ENCODE measurements at places on chromosomes 7 and 10.

- no peak for DNase-seq
Observed at GRCh38 chr7:128937647-128938543, at the start of gene IRF5. Gene IRF5 (plus strand): TSS chr7:128937927. CDS start chr7:128942082, 4,155 bp downstream.

DNA sequence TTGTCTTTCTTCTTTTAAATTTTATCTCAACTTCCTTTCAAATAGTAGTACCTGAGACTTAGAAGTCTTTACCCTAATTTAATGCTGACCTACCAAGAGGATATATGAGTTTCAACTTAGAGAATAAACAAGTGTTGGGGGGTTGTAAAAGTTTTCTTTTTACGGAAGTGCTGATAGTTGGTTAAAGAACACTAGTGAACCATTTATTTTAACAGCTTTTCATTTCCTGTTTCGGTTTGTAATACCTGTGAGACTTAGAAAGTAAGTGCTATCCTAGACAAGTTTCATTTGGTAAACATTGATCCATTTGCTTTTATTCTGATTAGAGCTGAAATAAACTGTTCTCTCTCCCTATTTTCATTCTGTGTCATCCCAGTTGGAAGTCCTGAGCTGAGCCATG lies 683.1 kb upstream of the SORCS1 start:
- DNase-seq: no peak

GRCh38 chr10:35890676-35891495 lies 248.8 kb upstream of the FZD8 start:
- no peak for DNase-seq

DNA sequence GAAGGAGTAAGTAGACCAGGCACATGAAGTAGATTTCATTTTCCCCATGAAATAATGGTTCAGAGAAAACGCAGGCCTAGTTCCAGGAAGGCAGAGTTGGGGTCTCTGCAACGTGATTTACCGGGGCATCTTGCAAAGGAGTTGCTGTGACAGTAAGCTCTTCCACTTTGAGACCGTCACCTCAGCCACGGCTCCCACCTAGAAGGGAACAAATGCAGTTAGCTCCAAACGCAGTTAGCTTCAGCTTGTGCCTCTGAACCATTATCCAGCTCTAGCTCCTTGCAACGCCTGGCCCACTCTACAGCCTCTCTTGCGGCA lies 7.0 kb upstream of the MYO1G start:
- DNase-seq: no peak

DNA sequence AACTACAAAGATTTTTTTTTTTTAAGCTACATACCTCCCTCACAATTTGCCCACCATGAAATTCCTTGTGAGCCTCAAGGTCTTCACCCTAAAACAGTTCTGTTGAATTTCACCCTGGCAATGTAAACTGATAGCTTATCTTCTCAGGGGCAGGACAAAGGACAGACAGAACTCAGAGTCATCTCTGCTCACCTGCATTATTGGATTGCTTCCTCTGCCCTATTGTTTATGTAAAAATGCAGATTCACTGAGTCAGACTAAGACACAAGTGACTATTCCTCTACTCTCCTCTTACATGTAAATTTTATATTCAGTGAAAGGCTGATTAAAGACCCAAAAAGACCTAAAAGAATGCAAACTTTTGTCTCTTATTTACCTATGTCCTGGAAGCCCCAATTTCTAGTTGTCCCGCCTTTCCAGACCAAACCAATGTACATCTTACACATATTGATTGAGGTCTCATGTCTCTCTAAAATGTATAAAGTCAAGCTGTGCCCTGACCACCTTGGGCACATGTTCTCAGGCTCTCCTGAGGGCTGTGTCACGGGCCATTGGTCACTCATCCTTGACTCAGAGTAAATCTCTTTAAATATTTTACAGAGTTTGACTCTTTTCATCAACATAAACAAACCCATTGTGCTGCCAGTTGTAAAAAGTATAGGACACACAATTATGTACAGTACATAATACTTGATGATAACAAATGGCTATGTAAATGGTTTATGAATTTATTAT lies 440.2 kb downstream of the HTR7 start:
- no peak for DNase-seq

DNA sequence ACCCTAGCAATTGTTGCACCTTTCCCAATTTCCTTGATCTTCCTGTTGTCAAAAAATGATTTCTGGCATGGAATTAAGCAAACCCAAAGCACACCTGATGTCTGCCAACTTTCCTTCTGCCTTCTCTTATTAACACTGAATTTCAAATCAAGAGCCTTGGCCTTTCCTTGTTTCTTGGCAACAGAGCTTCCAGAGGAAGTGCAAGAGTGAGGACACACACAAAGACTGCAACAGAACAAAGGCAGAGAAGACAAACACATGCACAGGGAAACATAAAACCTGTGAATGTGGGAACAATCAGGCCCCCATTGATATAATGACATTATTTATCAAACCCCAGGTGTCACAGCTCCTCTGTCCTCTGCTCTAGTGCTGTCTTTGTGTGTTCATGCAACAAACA lies 73.0 kb upstream of the IL6 start:
- no peak for DNase-seq
